ENCODE measurements at places on chromosomes 13 and 19.

- no peak for DNase-seq
Measured at GRCh38 chr19:55206664-55207500, 2.4 kb downstream of the PTPRH start.

GRCh38 chr13:47190696-47191305, 293.9 kb upstream of the HTR2A start:
- DNase-seq, result no peak

GRCh38 chr19:17784201-17785008, 10.5 kb upstream of the B3GNT3 start:
- peak; percentile 57 for DNase-seq

GRCh38 chr13:50280441-50280937, 265.2 kb downstream of the KCNRG start:
- no peak for DNase-seq

DNA sequence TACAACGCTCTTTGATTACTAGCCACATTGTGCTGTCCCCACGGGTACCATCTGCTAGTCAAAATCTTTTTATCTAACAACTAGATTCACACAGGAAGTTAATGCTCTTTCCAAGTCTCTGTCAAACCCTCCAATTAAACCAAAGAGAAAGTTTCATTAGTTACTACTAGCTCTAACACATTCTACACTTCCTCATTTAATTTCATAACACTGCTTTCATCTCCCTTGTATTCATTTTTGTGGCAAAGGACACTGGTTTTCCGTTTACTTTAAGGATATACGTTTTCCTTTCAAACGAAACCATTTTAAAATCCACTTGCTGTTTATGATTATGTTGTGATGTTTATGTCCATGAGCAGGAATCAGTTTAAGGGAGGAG, 5.3 kb downstream of the DYRK1B start:
- no peak for DNase-seq

DNA sequence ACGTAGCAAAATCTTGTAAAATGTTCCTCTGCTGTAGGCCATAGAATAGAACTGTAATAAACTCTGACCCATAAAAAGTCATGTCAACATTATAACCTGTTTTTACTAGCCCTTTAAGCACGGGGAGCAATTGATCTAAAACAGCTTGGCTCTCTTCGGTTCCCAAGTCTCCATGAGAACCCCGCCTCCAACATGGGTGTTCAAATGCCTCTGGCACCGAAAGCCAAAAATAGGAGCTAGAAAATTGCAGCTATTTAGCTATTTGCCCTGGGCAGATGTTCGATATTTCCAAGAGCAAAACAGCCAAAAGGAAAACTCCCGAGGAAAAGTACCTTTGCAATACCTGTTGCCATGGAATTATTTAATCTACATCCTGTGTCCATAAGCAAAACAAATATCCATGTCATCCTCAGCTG, 563.1 kb downstream of the EFNB2 start:
- DNase-seq, result no peak

DNA sequence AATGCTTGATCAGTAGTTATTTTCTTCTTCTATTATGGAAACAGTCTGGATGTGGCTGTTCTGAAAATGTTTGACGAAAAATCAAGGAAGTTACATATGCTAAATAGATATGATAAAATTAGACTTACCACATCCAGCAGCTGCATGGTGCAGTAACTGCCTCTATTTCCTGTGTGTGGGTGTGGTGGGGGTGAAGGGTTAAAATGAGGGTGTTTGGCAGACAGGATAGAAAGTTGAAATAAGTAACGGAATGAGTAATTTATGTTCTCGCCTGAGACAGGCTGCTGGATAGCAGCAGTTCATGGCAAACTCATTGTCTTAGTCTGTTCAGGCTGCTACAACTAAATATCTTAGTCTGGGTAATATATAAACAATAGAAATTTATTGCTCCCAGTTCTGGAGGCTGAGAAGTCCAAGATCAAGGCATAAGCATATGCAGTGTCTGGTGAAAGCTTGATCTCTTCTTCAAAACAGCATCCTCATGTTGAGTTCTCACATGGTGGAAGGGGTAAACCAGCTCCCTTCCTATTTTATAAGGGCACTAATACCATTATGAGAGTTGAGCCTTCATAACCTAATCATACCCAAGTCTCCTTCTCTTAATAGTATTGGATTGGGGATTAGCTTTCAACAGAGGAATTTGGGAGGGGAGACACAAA, 1248.9 kb downstream of the SLITRK5 start:
- DNase-seq, result no peak

DNA sequence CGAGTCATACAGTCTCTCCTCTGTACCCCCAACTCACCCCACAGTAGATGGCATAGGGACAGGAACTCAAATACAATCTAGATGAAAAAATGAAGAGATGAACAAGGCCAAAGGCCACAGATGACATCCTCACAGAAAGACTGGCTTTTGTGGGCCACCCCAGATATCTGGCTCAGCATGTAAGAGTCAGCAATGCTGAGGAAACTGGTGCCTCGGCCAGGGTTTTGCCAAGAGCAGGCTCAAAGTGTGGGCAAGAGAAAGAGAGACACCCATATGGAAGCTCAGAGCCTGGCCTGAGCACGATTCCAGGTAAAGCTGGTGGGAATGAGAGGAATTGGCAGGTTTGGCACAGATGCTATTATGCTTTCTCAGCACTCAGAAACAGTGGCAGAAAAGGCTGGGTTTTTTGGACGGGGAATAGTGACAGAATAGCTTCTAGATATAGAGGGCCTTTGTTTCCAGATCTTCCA, 460.6 kb downstream of the FOXO1 start:
- no peak for DNase-seq

- no peak for DNase-seq
Measured at GRCh38 chr19:38534574-38534973, 83.2 kb downstream of the MAP4K1 start.

GRCh38 chr19:29766100-29766499, 45.7 kb upstream of the CCNE1 start:
- DNase-seq, result no peak

DNA sequence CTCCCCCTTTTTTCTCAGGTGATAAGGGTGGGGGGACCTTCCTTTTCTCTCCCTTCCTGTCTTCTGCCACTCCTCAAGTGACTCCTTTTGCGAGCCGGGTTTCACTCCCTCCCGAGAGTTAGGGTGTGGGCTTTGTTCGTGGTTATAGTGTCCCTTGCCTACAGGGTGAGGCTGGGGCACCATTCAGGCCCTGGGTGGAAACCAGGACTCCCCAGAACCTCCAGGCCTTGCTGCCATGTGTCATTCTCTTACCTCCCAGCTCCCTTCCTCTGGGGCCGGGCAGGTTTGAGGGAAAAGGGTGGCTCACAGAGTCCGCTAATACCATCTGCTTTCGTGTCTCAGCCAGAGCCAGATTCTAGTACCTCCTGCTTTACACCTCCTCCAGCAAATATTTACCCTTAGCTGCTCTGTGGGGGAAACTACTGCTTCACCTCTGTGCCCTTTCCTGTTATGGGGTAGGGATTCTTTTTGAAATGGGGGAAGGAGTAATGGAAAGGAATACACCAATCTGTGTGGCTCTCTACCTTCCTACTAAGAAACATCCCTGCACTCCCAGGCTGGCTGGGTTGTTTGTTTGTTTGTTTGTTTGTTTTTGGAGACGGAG, 2.8 kb downstream of the ACTN4 start:
- no peak for DNase-seq

DNA sequence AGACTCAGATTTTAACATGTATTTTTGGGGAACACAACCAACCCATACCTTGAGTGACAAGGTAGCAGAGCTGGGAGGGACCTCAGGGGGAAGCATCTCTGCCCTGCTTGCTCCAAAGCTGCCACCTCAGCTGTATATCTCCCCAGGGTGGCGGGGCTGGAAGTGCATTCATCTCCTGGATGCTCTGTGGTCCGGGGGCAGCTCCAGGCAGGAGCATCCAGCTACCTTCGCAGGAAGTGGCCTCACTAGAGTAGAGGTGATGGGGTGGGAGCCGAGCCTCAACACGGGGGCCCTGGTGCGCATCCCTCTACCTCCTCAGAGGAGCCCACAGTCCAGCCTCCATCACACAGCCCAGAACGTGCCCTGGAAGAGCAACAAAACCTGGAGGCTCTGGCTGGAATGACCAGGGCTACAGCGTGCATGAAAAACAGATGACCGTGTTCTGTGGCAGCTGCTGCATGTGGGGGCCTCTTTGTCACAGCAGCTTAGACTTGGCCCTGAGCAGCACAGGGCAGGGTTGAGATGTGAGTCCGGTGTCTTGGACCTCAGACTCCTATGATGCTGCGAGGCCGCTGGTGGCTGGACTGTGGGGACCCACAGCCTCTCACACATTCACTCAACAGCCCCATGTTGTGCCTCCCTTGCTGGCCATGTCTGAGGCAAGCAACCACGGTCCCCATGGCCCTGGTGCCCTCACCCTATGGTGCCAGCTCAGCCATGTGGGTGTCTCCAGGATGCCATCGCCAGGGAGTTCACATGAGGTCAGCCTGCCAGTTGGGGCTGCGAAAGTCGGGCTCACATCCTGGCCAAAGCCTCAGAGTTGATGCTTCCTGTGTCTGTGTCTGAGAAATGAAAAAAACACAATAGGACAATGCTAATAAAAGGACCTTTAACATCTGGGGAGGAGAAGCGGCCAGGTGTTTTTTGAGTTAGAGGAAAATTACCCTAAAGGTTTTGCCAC, 17.1 kb upstream of the GAS6 start:
- DNase-seq, result no peak

DNA sequence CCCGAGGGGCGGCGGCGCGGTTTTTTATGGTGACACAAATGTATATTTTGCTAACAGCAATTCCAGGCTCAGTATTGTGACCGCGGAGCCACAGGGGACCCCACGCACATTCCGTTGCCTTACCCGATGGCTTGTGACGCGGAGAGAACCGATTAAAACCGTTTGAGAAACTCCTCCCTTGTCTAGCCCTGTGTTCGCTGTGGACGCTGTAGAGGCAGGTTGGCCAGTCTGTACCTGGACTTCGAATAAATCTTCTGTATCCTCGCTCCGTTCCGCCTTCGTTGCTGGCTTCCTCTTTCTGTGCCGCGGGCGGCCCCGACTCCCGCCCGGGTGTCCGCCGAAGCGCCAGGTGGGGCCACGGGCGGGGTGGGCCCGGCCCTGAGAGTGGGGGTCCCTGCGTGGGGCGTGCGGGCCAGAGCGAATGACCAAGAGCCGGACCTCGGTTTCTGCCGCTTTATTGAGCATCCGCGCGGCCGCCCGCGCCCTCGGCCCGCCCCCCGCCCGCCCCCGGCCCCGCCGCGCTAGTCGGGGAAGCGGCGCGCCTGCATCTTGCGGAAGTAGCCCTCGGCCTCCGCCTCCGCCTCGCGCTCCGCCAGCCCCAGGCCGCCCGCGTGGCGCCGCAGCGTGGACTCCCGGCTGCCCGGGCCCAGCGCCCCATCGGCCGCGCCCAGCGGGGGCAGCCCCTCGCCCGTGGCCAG, 9.6 kb downstream of the PLPPR3 start:
- DNase-seq, result no peak

DNA sequence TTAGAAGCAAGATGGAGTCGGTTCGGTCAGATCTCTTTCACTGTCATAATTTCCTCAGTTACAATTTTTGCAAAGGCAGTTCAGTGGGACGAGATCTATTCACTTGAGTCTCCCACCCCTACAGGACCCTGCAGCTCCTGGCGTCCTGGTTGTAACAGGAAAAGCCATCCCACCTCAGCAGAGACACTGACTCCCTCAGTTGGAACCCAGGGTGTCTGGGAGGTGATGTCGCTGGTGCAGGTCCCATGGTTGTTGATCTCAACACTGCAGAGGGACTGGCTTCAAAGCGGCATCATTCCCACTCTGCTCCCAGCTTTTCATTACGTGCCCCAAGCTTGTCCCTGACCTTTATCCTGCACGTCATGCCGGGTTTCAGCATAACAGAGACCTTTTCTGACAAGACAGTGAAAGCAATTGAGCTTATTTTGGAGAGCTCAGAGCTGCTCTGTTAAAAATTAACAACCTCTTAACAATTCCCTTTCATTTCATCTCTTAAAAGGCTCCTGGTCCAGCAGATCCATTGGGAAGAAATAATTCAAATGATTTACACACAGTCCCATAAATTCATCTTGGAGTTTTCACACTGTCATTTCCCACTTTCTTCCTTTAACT, 17.6 kb upstream of the COG3 start:
- no peak for DNase-seq

DNA sequence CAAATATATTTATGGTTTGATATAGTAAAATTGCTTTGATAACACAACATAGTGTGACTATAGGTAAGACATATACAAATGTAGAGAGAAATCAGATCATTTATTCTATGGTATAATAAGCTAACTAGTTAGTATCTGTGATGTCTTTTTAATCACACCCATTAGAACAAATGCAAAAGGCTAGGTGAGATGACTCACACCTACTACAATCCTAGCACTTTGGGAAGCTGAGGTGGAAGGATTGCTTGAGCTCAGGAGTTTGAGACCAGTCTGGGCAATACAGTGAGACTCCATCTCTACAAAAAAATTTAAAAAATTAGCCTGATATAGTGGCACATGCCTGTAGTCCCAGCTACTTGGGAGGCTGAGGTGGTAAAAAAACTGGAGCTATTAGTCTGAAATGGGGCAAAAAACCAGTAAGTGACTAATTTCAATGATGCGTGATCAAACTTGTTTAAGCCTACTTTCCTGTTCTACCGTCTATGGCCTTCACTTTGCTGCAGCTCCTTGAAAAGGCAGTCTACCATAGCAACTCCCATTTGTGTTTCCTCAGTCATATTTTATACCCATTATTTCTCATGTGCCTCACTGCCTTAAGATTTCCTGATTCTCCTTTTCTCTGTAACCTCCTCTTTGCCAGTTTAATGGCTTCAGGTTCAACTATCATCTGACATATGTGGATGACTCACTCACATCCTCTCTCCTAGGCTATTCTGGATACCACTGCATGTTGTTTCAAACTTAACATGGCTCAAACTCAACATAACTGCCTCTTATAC, 12.5 kb downstream of the ALG5 start:
- no peak for DNase-seq

DNA sequence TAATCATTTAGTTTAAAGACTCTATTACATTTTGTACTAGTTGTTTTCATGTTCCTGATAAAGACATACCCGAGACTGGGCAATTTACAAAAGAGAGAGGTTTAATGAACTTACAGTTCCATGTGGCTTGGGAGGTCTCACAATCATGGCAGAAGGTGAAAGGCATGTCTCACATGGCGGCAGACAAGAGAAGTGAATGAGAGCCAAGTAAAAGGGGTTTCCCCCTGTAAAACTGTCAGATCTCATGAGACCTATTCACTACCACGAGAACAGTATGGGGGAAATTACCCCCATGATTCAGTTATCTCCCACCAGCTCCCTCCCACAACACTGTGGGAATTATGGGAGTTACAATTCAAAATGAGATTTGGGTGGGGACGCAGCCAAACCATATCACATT, 129.2 kb downstream of the PAN3 start:
- DNase-seq, result no peak
